ENCODE measurements at places on chromosomes 2 and 18.

DNA sequence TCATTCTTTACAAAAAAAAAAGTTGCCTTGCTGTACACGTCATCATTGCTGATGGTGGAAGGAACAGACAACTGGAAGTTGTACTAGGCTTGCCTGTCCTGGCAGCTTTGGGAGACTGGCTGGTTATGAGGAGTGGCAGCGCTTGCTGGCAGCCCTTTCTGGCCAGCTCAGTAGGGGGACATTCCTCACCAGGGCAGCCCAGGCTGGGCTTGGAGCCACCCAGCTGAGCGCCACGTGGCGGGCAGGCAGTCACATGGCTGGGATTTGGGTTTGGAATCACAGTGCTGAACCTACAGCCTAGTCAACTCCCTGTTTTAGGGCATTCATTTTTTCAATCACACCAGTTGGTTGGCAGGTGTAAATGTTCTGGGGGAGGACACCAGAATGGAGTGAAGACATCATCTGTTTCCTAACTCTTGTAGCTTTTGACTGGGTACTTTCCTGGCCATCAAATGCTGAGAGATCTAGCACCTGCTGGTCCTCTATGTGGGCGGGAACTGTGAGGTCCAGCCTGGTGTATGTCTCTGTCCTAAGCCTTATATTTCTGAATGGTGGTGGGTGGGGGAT, 139.3 kb downstream of the SETBP1 start:
- H3K4me3 ChIP-seq = no peak overlapping the region
- no peaks in the 10 kb centered on the region for H3K27me3 ChIP-seq
- no peaks in the 10 kb centered on the region for H3K36me3 ChIP-seq
- DNase-seq = no peak

DNA sequence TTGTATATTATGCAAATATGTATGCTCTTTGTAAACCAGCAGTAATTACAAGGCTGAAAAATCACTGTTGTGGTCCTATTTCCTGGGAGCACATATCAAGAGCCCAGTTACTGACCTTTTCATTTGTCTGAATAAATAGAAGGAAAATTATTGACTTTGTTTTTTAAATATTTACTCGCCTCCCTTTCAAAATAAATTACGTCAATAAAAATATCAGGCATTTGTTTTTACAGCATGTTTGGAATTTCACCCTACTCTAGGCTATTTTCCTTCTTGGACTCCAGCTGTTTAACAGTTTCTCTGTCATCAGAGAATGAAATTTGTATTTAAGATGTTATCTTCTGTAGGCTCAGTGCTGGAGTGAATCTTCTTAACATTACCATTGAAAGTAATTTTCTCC, 59.9 kb upstream of the LRATD1 start:
- H3K4me3 ChIP-seq = no peak overlapping the region
- no peaks in the 10 kb centered on the region for H3K27me3 ChIP-seq
- no peak overlapping the region for H3K27ac ChIP-seq
- H3K36me3 ChIP-seq = no peaks in the 10 kb centered on the region
- no peak for DNase-seq

GRCh38 chr2:71685941-71686611, 232.7 kb downstream of the DYSF start:
- no peak for DNase-seq
- no peaks in the 10 kb centered on the region for H3K36me3 ChIP-seq
- no peaks in the 10 kb centered on the region for H3K27me3 ChIP-seq
- H3K4me3 ChIP-seq = no peak overlapping the region
- no peak overlapping the region for H3K27ac ChIP-seq

DNA sequence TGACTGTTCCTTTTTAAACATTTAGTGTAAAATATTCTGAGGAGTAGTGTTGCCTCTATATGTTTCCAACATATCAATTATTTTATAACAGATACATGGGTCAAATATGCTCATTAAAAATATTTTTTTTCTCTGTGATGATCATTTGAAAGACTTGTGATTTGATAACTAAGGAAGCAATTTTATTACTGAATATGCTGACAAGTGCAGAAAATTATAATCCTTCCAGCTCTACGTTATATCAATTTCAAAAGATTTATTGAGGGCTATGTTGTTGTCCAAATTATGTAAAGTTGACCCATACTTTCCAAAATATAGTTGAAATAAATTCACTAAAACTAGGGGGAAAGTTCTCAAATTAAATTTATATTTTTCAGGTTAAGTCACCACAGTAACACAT, 290.6 kb downstream of the NYAP2 start:
- H3K27me3 ChIP-seq = no peaks in the 10 kb centered on the region
- H3K4me3 ChIP-seq = no peak overlapping the region
- H3K4me1 ChIP-seq = no peaks in the 10 kb centered on the region

DNA sequence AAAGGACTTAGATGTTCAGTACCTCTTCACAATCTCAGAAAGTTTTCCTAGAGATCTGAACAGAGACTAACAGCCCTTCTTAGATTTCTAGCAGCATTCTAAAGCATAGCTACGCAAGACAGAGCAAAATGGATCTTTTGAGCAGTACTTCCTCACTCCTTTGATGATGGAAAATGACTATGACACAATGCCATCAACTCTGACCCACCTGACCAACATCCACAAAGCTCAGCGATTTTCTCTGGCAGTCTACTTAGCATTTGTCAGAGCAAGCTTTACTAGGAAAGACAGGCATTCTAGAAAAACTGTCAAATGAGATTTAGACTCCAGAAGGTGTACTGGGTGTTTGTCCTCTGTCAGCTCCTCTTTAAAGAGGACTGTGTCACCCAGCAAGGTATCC, 180.9 kb upstream of the ACVR2A start:
- no peak for DNase-seq
- H3K36me3 ChIP-seq = no peaks in the 10 kb centered on the region
- H3K27ac ChIP-seq = peak overlapping the region; percentile 41
- peak overlapping the region; percentile 48 for H3K4me3 ChIP-seq
- H3K27me3 ChIP-seq = no peaks in the 10 kb centered on the region

DNA sequence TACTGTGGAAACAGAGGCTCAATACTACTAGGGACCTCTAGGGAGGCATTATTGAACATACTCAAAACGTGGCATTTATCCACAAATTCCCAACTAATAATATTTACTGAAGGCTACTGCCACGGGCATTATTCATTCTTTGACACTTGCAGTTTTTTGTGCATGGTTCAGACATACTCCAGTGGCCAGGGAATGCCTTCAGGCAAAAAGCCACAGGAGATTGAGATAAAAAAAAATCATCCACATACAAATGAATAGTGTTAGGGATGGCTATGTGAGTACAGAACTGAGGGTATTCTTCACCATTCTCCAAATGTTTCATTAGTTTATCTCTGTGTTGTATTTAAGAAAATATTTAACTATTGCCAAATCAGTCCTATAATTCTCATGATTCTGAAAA, 974.9 kb upstream of the PIK3C3 start:
- no peak overlapping the region for H3K27ac ChIP-seq
- DNase-seq = no peak
- no peaks in the 10 kb centered on the region for H3K27me3 ChIP-seq
- H3K4me1 ChIP-seq = no peaks in the 10 kb centered on the region
- H3K4me3 ChIP-seq = no peak overlapping the region
- no peaks in the 10 kb centered on the region for H3K36me3 ChIP-seq

DNA sequence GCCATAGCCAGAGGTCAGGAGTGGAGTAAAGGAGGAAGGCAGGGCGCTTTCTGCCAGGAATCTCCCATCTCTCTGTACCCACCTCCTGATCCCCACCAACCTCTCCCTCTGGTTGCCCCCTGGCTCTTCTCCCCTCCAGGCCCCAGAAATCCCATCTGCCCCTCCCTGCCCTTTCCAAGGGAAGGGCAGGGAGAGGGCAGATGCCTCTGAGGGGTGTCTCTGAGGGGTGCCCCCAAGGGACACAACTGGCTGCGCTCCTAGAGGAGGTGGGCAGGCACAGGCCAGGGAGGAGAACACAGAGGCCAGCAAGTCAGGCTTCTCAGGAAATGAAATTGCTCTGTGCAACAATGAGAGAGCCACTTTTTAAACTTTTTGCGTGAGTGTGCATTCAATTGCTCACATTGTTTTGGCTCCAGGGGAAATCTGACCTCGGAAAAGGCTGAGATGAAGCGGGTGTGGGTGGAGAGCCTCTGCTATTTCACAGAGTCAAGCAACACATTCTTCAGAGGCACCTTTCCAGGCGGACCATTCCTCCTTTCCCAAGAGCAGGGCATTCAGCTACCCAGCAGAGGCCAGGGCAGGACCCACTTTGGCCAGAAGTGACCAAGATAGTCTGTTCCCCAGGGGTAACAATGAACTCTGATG, 125.5 kb downstream of the SMAD7 start:
- no peak for DNase-seq
- no peak overlapping the region for H3K4me3 ChIP-seq
- no peak overlapping the region for H3K27ac ChIP-seq
- no peaks in the 10 kb centered on the region for H3K27me3 ChIP-seq

DNA sequence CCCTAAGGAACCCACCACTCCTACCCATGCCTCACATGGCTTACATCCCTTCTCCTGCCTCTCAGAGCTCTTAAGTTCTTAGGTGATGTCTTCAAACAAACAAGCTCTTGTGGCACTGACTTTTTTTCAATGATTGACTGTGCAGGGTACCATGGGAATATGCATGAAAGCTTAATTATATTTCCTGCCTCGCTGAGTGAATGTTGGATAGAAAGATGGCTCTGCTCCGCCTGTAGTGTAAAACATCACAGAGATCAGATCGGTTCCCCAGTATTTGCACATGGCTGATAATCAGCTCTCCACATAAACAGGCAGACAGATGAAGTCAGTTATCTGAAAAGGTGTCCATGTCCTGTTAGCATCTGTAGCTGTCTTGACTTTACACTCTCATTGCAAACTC, 820.8 kb downstream of the TDRD15 start:
- no peak overlapping the region for H3K27ac ChIP-seq
- no peak overlapping the region for H3K4me3 ChIP-seq
- H3K4me1 ChIP-seq = no peaks in the 10 kb centered on the region
- no peaks in the 10 kb centered on the region for H3K36me3 ChIP-seq
- no peaks in the 10 kb centered on the region for H3K27me3 ChIP-seq
- DNase-seq = no peak

DNA sequence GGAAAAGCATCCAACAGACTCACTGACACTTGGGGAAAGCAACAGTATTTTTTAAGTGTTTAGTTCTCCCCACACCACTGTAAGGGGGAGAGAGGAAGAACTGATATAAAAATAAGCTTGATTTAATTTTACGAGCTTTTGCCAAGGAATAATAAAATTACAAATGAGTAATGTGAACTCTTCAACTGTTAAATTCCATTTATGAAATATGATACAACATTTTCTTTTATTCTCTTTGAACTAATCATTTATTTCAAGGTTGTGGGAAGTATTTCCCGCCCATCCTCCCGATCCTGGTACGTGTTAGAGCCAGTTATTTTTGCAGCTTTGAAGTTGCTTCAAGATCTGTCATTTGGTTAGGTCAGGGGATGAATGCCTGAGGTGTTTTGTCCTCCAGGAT, 35.2 kb downstream of the WDPCP start:
- DNase-seq = no peak
- no peaks in the 10 kb centered on the region for H3K27me3 ChIP-seq
- H3K4me1 ChIP-seq = no peaks in the 10 kb centered on the region
- H3K4me3 ChIP-seq = no peak overlapping the region
- peaks cover 2% of the 10 kb centered on the region for H3K36me3 ChIP-seq

DNA sequence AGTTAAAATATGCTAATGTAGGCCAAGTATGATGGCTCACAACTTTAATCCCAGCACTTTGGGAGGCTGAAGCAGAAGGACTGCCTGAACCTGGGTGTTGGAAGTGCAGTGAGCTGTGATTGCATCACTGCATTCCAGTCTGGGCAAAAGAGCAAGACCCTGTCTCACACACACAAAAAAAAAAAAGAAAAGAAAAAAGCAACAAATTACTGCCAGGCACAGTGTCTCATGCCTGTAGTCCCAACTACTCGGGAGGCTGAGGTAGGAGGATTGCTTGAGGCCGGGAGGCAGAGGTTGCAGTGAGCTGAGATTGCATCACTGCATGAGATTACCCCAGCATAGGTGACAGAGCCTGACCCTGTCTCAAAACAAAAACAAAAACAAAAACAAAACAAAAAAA, 110.6 kb downstream of the PRELID3A start:
- H3K27me3 ChIP-seq = no peaks in the 10 kb centered on the region
- no peaks in the 10 kb centered on the region for H3K36me3 ChIP-seq
- H3K4me3 ChIP-seq = no peak overlapping the region
- no peaks in the 10 kb centered on the region for H3K4me1 ChIP-seq

GRCh38 chr2:21650569-21650968, 526.8 kb downstream of the TDRD15 start:
- no peak overlapping the region for H3K4me3 ChIP-seq
- H3K27ac ChIP-seq = no peak overlapping the region
- no peaks in the 10 kb centered on the region for H3K36me3 ChIP-seq
- H3K27me3 ChIP-seq = no peaks in the 10 kb centered on the region
- DNase-seq = no peak

DNA sequence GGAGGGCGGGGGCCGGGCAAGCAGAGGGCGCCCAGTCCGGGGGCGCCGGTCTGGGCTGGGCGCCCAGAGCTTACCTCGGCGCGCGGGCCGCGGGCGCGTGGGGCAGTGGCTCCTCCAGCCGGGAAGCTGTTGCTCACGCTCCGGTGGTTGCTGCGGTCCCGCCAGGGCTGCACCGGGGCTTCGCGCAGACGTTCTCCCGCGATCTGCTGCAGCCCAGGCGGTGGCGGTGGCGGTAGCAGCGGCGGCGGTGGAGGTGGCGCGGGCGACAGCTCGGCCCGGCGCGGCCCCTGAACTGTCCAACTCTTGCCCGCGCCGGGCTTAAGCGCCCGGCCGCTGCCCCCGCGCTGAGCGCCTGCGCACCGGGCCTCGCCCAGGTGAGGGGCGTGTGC, 391 bp downstream of the ZNF385B start:
- peaks cover 34% of the 10 kb centered on the region for H3K27me3 ChIP-seq
- H3K27ac ChIP-seq = no peak overlapping the region
- H3K4me3 ChIP-seq = no peak overlapping the region
- H3K36me3 ChIP-seq = no peaks in the 10 kb centered on the region
- DNase-seq = no peak

DNA sequence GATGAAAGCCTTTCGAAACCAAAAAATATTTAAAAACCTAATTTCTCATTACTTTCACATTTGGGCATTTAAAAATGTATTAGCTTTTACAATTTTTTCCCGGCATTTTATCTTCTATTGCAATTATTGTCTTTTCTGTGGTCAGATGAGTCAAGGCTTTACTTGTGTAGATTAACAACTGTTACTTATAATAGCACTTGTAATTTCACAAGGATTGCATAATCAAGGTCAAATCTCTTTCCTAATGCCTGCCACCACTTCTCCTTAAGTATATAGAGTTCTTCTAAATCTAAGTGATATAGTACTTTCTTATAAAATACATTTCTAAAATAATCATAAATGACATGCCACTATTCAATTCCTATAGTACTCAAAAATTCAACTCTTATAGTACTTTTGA, 67.2 kb downstream of the SLC8A1 start:
- no peaks in the 10 kb centered on the region for H3K36me3 ChIP-seq
- DNase-seq = no peak
- no peaks in the 10 kb centered on the region for H3K4me1 ChIP-seq

Data from CD4-positive, alpha-beta T cell (primary cell).